ENCODE measurements at places on chromosomes 5 and 9.

DNA sequence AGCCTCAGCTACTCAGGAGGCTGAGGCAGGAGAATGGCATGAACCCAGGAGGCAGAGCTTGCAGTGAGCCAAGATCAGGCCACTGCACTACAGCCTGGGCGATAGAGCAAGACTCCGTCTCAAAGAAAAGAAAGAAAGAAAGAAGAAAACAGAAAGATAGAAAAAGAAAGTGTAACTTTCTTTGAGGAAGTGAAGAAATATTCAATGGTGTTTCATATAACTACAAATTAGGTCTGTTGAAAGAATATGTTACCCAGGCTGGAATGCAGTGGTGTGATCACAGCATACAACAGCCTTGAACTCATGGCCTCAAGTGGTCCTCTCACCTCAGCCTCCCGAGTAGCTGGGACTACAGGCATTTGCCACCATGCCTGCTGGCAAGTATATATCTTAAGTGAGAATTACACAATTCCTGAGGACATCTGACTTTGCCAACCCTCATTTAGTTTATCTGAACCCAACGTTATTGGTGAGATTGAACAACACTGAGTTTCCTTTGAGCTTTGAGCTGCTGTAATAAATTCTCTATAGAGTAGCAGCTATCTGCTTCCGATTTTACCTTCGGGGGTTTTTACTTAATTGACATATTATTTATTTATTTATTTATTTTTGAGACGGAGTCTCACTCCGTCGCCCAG lies 2.0 kb upstream of the FAF2 start:
- DNase-seq, result no peak

DNA sequence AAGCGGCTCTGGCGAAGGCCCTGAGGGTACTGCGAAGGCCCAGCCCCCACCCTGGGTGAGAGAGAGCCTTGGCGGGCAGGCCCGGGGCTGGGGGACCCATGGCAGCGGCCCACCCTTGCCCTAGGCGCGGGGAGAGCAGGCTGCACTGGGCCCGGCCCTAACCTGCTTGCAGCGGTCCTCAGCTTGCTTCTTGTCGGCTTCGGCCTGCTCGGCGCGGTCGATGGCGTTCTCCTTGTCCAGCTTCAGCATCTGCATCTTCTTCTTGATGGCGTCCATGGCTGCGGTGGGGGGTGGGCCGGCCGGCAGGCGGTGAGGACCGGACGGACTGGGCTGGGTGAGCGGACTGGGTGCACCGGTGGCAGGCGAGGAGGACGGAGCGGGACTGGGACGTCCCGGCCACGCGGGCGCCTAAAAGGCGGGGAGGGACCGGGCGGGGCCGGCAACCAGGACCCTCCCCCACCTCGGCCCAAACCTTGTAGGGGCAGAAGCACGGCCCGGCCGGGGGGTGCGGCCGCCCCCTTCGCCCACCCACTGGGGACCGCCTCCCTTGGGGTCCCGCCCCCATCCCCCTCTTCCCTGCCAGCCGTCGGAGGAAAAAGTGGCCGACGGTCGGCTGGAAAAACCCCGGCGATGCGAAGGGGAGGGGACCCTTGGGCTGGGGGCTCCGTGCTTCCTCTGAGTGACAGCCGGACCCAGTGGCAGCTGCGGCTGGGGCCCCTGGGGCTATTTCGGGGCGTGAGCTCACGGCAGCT lies at the start of gene TPM2:
Gene TPM2 (minus strand): TSS at position 384 of the 752 bp plus-strand sequence. CDS start 108 bp downstream, at position 276.
- peak; percentile 72 for DNase-seq

- no peak for DNase-seq
Measured at GRCh38 chr5:77649776-77650175, 11.3 kb upstream of the OTP start.

DNA sequence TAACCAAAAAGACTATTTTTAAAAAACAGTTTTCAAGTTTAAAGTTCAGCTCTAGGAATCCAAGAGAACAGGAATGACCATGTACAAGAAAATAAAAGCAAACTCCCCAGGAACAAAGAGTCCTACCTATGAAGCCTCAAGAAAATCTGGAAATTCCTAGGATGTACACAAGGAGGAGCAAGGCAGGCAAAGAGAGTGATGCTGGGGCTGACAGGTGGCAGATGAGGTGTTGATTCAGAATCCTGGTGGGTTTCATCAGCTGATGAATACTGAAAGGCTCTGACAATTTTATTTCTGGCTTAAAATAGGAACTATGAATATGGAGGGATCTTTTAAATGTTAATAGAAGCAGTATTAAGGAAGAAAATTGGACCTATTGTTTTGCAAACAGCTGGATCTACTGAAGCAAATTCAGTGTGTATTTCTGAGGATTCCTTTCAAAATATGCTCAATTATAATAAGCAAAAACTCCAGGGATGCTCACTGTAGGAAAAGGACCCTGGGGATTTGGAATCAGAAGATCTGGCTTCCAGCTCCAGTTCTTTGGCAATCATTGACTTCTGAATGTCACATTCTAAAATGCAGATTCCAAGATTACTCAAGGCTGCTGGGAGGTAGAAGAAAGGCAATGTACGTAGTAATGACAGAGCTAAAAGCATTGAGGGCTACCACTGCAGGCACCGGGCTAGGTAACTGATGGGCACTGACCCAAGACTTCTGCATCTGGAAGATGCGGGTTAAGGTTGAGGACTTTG lies 28.0 kb upstream of the SH3RF2 start:
- peak; percentile 16 for DNase-seq

GRCh38 chr5:139823757-139824355 lies 28.2 kb downstream of the PSD2 start:
- no peak for DNase-seq

GRCh38 chr5:141615991-141616720 lies 2.6 kb downstream of the DIAPH1 start:
- no peak for DNase-seq

DNA sequence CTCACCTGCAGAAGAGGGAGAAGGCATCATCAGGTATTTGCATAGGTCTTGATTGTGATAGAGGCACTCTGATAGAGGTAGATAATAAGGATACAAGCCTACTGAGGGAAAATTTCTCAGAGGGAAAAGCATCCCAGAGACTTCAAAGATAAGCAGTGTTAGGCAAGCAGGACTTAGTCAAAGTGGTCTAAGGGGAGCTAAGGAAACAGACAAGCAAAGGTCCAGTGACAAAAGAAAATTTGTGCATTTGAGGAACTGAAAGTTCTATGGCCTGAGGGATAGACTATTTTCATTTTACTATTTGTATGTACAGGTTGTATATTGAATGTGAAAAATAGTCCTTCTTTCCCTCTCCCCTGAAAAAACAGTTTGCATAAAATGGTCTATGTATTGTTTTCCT lies 27.4 kb downstream of the OXCT1 start:
- no peak for DNase-seq

- DNase-seq, result no peak
Measured at GRCh38 chr9:126591922-126592321, 21.8 kb upstream of the LMX1B start.

GRCh38 chr9:20732118-20732517 lies 48.1 kb downstream of the FOCAD start:
- peak; percentile 76 for DNase-seq

DNA sequence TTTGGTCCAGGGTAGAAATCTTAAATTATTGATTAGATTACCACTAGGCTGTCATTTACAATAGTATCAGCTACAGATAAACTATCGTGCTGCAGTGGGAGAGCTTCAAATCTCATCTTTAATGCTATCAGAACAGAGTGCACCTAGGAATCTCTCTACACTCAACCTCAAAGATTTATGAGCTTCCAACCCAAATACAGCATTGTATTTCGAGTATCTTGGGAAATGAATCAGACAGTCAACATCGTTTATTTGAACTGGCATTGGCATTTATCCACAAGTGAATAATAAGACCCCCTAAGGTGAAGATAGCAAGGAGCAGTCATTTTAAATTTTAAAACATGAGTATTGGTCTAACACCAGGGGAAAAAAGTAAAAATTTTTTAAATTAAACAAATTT lies 1203.2 kb downstream of the CDH12 start:
- peak; percentile 2 for DNase-seq

DNA sequence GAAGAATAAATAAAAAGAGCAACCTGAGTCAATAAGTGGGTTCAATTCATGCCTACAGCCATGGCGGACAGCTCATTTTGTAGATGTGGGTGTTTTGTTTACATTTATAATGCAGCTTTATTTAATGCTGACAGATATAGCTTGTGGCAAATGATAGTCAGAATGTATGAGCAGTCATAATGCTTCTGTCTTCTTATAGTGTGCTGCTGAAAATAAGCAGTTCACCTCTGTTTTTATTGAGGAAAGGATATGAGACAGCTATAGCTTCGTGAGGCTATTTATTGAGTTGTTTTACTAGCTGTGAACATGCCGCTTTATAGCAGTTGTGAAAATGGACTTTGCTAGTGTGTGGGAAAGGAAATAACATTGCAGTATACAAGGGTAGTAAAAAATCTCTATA lies 147.4 kb downstream of the PBX3 start:
- no peak for DNase-seq

DNA sequence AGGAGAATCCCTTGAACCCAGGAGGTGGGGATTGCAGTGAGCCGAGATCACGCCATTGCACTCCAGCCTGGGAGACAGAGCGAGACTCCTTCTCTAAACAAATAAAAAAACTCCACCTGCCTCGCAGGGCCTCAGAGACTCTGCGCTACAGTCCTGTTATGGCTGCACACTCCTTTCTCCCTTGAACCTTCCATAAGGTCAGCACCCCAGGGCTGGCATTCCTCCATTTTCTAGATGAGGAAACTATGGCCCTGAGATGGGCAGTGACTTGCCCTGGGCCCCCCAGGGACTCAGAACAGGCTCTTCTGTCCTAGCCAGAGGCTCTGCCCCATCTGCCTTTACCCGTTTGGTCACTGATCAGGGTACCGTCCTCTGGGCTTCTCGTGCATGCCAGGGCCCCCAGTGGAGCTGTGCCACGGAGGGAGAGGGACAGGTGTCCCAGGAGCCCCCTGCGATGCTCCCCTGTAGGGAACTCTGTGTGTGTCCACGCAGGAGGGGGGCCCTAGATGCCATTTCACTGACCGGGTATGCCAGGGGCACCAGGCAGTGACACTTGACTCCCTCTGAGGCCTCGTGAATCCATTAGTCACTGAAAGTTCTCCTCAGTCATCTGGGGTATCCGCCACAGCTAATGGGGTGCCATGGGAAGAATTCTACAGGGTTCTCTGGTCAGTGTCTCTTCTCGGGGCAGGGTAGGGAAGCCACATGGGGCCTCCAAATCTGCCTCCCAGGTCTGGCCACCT lies 16.2 kb downstream of the RALGDS start:
- no peak for DNase-seq

DNA sequence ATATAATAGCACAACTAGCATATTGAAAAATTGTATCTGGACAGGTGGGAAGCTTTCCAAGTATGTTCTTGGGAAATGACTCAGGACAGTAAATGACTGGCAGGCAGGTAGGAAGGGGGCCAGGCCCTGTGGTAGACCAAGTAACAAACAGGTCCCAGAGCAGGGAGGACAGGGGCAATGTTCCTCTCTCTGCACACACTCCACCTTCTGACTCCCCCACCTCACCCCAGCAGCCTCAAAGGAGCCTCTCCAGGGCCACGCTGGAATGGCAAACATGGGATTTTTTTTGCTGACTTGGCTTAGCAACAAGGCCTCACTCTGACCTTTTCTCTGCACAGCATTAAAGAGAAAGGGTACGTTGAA lies 31.1 kb upstream of the IQGAP2 start:
- peak; percentile 16 for DNase-seq

DNA sequence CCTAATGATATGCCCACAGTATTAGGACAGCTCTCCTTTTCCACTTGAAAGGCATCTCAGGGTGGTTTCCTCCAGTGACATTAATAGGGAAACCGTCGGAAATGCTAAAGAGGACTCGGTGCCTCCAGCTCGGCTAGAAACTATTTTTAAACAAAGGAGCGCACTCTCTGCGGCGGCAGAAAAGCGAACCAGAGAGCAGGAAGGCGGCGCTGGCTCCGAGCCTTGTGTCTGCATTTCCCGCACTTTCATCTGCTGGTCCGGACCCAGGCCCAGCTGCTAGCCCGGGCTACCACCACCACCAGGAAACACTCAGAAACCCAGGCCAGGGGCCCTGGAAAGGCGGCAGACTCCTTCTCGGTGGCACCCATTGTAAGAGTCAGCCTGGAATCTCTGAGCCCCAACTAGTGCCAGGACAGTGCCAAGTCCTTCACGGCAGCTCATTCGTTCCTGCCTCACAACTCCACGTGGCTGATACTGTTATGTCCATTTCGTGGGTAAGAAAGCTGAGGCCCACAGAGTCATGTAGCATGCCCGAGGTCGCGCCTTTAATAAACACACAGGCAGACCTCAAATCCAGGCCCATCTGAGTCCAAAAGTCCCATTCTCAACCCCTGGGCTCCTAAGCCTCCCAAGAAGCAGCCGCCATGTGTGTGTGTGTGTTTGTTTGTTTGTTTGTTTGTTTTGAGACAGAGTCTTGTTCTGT lies 73.9 kb downstream of the VAV2 start:
- no peak for DNase-seq

DNA sequence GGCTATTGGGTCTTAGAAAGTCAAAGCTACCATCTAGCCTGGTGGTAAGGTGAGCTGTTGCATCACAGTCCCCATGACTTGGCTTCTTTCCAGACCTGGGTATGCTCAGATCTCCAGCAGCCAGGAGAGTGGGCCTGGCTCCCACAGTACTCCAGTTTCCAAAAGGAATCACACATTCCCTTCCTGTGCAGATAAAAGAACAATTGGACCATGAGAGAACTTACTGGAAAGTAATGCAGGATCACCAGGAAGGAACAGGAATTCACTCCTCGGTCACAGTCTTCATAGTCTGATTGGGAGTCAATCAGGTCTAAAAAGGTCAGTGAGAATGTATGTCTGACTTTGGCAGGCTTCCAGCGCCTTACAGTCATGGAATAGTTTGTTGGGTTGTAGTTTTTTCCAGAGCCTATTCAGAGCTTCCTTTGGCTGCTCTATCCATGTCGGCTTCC lies 47.8 kb upstream of the CD180 start:
- no peak for DNase-seq

GRCh38 chr9:127628758-127629467 lies 16.8 kb downstream of the STXBP1 start:
- no peak for DNase-seq

GRCh38 chr5:92780057-92780456 lies 801.0 kb downstream of the NR2F1-AS1 start:
- DNase-seq, result no peak

- DNase-seq, result peak; percentile 91
Measured at GRCh38 chr9:16515879-16516301, 354.6 kb downstream of the BNC2 start.

DNA sequence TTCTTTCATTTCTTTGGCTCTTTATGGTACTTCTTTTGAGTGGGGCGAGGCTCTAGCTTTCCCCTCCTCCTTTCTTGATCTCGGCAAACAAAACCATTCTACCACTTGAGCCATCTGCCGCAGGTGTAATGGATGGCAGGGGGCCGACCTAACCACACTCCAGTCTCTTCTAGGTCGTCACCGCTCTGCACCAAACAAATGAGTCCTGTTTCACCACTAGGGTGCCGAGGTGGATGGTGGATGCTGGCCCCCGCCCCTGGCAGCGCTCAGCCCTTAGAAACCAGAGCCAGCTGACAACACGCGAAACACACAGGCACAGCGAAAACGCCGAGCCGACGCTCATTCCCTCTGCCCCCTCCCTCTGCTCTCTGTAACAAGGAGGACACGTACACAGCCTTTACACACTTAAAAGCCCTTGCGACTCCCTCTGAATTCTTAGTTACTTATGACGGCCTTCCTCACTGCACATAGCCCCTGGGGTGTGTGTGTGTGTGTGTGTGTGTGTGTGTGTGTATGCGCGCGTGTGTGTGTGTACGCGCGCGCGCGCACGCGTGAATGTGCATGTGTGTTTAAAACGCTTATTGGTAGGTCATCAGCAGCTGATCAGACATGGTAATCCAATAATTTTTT lies 199.4 kb downstream of the MEF2C start:
- DNase-seq, result no peak

GRCh38 chr9:80320480-80320879 lies 748.7 kb downstream of the TLE4 start:
- DNase-seq, result peak; percentile 17

- DNase-seq, result no peak
Measured at GRCh38 chr5:38576442-38576841, 20.0 kb upstream of the LIFR start.

Measured in choroid plexus epithelial cell (primary cell).